Forelimb muscle (tissue), 1 donor: ENCODE measurements at places on chromosomes 2 and 18.

GRCh38 chr18:29076645-29077044 lies 899.7 kb upstream of the CDH2 start:
- no peak for DNase-seq

- no peak for DNase-seq
These were observed 7.0 kb downstream of the USP34 start for GRCh38 chr2:61463769-61464475.

DNA sequence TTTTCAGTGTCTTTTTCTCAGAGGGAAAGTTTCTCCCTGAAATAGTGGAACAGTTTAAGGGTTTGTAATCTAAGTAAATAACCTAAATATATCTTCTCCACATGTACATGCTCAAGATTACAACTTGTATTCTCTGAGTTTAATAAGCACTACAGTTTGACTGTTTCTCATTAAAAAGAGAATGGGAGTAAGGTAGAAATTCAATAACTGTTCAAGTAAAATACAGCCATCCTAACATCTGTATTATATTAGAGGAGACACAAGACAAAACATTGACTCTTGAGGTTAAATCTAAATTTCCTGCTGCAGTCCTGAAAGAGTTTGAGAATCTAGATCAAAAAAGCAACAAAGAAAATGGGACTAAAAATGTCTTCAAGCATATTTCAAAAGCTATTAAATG lies 73.0 kb upstream of the ZNF397 start:
- no peak for DNase-seq

DNA sequence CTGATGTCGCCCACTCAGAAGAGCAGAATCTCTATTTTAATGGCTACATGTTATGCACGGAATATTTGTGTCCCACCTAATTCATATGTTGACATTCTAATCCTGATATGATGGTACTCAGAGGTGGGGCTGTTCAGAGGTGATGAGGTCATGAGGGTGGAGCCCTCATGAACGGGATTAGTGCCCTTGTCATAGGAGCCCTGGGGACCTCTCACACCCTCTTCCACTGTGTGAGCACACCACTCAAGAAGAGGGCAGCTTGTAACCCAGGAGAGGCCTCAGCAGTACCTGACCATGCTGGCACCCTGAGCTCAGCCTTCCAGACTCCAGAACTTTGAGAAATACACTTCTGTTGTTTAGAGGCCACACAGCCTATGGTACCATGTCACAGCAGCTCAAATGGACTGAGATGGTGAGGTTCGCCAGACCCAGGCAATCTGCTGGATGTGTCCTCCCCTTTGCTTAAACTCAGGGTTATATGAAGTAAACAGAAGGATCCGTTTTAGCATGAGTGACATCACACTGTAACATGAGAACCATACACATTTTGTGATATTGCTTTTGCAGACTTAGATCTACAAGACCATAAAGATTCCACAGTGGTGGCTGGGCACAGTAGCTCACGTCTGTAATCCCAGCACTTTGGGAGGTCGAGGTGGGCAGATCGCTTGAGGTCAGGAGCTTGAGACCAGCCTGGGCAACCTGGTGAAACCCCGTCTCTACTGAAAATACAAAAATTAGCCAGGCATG lies 48.7 kb downstream of the ATOH8 start:
- no peak for DNase-seq

GRCh38 chr2:40243581-40244187 lies 208.2 kb downstream of the SLC8A1 start:
- no peak for DNase-seq

- no peak for DNase-seq
These were observed 395.0 kb upstream of the NRP2 start for GRCh38 chr2:205287316-205287715.

DNA sequence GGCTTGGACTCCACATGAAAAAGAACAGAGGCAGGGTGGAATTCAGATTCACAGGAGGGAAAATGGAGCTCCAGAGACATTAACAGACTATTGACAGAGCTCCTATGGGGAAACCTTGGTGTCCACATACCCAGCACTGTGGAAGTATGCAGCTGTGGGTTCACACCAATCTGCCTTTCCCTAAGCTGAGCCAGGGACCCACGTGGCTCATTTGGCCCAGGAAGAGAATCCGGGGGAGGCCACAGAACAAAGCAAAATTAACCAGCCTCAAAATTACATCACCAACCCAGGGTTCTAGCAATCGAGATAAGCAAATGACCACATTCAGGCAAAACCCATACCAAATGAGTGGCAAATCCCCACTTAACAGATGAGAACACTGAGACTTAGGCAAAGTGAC lies 105.8 kb upstream of the TWIST2 start:
- DNase-seq: no peak
